ENCODE measurements at places on chromosomes 1 and 21. TPM values are rescaled to one million over a fixed set of nuclear protein-coding genes. Genes with fewer than 3 reads are reported as not detected.

The ADAM15 gene
- total RNA-seq = 381 TPM

The EPHA2 gene
- 169 TPM for total RNA-seq

The LIN9 gene
- total RNA-seq = 5.0 TPM

The DLGAP3 gene
- total RNA-seq = not detected

The SH2D5 gene
- total RNA-seq = 15.4 TPM

The LRRC38 gene
- not detected for total RNA-seq

The DNASE2B gene
- total RNA-seq = not detected

The EDN2 gene
- 2.8 TPM for total RNA-seq

The SLC9C2 gene
- total RNA-seq = not detected

The FCGR1A gene
- total RNA-seq = not detected

The GCSAML gene
- not detected for total RNA-seq

The SPRR2G gene
- not detected for total RNA-seq

The ILDR2 gene
- not detected for total RNA-seq

Data from airway epithelial cell (primary cell).